ENCODE measurements at places on chromosomes 4 and X.

- DNase-seq = no peak
These were observed 214.5 kb downstream of the KIT start for GRCh38 chr4:54872261-54872660.

- DNase-seq = no peak
These were observed 29.3 kb downstream of the FAM114A1 start for GRCh38 chr4:38896940-38897339.

DNA sequence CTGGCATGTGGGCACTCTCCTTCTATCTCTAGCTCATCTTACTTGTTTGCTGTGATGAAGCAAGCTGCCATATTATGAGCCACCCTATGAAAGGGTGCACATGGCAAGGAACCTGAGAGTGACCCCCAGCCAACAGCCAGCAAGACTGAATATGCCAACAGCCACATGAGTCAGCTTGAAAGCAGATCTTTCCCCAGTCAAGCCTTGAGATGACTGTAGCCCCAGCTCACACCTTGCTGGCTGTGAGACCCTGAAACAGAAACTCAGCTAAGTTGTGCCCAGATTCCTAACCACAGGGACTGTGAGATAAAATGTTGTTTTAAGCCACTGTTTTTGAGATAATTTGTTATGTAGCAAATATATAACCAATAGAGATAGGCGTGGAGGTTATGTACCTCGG is 36.2 kb downstream of the KDM5C start:
- DNase-seq = no peak

DNA sequence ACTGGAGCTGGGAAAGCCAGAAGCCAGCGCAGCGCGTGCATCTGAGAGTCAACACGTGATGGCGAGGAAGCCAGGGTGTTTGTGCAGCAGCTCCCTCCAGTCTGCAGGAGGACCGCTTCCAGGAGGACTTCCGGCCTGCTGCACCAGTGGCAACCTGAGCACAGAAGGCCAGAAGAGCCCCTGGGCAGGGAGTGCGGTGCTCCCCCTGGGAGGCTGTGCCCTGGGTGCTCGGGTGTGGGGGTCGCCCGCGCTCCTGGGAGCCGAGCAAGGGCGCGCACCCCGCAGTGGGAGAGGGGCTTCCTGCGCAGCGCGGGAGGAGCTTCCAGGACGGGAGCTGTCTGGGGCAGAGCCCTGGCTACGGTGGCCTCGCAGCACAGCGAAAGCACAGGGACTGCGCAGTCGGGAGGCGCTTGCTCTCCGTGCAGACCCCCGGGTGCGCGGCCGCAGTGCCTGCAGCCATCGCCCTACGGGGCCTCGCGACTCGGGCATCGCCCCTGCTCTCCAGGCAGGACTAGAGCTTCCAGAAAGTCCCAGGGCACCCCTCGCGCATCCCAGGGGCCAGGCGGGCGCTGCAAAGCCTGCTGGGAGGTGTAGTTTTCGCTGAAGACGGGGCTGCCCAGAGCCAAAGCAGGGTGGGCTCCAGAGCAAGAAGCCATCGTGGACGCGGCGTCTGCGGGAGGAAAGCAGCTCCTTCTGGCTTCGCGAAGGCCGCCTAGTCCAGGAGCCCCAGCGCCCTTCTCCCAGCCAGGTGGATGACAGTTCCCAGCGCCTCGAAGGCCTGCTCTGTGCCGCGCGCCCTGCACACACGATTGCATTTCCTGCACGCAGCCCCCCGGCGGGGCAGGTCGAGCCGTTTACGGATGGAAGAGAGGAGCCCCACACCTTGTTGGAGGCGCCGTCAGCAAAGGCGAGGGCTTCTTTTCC is 24.1 kb upstream of the WFS1 start:
- no peak for DNase-seq

DNA sequence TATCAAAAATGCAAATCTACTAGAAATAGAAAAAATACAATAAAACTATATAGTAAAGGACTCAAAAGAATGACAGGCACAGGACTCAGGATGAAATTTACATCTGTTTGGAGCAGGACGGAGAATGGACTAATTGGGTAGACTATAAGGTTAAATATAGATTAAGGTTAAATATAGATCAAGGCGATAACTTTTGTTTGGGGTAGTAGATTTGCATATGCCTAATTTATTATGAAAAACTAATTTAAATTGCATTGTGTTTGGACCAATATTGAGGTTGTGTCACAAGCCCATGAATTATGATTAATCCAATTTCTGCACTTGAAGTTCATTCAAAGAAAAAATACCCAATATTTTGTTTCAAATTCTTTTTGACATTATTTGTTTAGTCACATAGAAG is 31.0 kb downstream of the MTHFD2L start:
- no peak for DNase-seq

- DNase-seq = no peak
These were observed 9.7 kb upstream of the USO1 start for GRCh38 chr4:75714704-75715103.
